Suppressor macrophage (primary cell): ENCODE measurements at places on chromosomes 4 and X.

GRCh38 chrX:53374222-53374820 lies 48.1 kb downstream of the SMC1A start:
- peak; percentile 86 for DNase-seq

- DNase-seq, result no peak
Observed at GRCh38 chrX:24241822-24242648, 71.8 kb downstream of the SUPT20HL2 start.

GRCh38 chr4:61911313-61911756 lies 711.2 kb downstream of the ADGRL3 start:
- DNase-seq, result no peak

GRCh38 chr4:101355246-101355645 lies 7.9 kb upstream of the PPP3CA start:
- no peak for DNase-seq

GRCh38 chrX:134865682-134866255 lies 125.0 kb upstream of the SMIM10 start:
- DNase-seq, result no peak

DNA sequence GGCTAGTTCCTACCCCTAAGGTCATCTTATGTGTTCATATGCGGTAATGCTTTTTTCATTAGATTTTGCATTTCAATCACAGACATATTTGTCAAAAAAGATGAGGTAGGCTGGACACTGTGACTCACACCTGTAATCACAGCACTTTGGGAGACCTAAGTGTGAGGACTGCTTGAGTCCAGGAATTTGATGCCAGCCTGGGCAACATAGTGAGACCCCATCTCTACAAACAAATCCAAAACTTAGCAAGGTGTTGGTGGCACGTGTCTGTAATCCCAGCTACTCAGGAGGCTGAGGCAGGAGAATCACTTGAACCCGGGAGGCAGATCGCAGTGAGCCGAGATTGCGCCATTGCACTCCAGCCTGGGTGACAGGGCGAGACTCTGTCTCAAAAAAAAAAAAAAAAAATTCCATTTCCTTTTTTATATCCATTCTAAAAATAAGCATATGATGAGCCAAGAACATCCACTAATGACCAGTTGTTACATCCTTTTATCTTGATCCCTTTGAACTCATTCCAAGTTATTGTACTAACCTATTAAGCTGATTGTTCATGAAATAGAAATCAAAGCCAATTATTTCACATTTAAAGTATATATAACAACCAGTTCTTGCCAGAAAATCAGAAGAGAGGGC lies 23.4 kb downstream of the PGAM4 start:
- DNase-seq, result peak; percentile 30

DNA sequence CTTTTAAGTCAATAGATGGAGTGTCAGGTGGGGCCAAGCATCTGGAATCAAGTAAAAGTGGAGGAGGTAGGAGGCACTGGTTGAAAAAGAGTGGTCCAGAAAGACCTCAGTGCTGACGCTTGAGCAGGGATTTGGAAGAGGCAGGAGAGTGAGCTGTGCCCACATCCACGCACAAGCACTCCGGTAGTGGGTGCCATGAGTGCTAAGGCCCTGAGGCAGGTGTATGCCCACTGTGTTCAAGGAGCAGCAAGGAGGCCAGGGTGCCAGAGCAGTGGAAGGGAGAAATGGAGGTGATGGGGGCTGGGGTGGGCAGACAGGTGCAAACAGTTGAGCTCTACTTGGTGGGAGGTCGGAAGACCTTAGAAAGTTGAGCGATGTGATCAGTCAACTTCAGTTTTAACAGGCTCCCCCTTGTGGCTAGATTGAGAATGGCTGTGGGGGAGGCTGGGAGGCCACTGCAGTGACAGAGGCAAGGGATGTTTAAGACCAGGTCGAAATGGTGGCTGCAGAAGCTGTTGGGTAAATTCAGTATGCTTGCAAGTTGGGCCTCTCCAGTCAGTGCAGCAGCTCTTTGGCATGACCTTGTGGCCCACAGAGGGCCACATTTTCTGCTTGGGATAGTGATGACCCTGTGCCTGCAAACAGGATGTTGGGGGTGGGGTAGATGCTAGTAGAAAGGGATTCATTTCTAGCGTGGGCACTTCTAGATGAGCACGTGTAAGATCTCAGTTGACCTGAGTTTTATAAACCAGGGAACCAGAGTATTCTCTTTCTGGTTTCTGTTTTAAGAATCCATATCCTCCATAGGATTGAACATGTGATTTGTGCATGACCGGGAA lies 12.7 kb downstream of the TKTL1 start:
- DNase-seq, result peak; percentile 77

DNA sequence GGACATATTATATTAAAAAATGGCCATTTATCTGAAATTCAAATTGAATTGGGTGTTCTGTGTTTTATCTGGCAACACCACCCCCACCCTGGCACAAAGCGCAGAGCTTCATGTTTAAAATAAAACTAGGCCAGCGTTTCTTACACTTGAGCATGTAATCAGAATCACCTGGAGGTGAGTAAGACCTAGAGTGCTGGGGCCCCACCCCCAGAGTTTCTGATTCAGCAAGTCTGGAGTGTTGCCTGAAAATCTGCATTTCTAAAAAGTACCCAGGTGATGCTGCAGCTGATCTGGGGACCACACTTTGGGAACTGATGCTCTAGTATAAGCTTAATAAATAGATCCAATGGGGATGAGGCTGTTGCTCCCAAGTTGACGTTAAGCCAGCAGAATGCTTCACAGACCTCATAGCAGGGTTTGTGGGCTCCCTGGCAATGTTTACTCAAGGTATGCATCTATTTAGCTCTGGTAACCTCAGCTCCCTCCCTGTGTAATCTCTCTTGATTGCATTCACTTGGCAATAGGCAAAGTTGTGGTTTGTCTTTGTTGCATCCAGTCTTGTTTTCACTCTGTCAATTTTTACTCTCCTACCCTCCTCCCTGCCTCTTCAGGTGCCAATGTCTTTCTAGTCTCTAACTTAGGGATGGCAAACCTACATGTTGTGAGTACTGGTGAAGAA lies 99.8 kb upstream of the TEX13D start:
- DNase-seq, result no peak

- peak; percentile 63 for DNase-seq
Observed at GRCh38 chrX:119622356-119623232, 16.4 kb upstream of the NKRF start.

DNA sequence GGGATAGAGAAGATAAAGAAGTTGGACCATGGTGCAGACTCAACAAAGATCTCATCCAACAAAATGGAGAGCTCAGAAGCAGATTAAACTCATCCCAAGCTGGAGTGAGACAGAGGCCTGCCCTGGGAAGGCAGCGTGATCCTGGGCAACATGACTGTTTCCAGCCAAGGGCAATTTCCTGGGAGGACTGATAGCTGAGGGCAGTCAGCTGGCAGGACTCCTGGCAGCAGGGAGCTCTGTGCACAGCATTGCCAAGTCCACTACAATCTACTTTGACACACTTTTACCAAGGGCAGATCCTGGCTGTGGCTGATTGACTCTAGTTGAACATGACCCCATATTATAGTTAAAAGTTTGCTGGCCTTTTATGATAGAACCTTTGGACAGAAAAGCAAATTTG lies 357.3 kb upstream of the RASGEF1B start:
- no peak for DNase-seq

DNA sequence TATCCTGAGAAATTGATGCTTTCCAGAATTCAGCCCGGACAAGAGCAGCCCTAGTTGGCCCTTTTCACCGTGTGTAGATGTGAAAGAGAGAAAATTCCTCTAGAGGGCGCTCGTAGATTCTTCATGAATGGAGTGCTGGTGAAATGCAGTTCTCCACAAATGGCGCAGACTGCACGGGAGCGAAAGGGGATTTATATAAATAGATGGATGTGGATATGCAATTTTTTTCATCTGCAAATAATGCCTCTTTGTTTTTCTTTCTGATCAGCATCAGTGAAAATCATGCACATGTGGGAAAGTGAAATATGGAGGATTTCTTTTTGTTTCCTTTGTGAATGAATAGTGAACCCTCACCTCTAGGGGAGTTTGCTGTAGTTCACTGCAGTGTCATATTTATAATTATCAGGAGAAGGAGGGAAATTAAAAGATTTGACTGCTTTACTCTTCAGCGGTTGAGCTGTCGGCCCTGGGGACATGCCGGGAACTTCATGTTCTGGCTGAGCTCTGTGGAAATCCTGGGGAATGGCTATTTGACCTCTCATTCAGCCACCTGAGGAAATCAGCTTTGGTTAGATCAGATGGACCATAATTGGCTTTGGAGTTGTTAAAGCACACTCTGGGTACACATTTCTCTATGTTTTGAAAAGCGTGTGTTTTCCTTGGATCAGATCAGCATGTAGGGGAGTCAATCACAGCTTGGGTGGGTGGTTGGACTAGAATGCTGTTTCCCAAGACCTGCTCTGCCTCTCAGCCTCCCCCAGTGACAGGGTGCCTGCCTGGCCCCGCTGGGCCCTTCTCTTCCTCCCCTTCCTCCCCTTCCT lies 115.0 kb upstream of the SHISA3 start:
- peak; percentile 74 for DNase-seq

GRCh38 chr4:106344647-106344970 lies 24.0 kb downstream of the GIMD1 start:
- DNase-seq, result no peak

GRCh38 chr4:105059337-105059736 lies 87.3 kb upstream of the TET2 start:
- DNase-seq, result peak; percentile 69

DNA sequence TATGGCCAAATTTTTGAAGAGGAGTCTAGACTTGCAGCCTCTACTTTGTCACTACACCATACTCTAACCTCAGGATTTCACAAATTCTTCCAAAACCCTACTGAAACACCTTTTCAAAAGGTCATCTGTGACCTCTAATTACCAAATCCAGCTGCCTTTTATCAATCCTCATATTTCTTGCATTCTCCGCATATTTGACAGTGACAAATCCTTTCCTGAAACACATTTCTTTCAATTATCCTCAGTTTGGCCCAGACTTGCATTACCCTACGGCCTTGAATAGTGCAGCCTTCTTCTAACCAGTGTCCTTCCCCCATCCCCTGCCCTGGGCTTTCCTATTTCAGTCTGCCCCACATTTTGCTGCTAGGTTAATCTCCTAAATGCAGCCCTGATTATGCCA lies 25.5 kb downstream of the MID2 start:
- DNase-seq, result no peak

- DNase-seq, result no peak
Observed at GRCh38 chr4:185416955-185417354, 8.8 kb downstream of the UFSP2 start.

GRCh38 chr4:115484479-115484878 lies 371.1 kb upstream of the NDST4 start:
- DNase-seq, result no peak

DNA sequence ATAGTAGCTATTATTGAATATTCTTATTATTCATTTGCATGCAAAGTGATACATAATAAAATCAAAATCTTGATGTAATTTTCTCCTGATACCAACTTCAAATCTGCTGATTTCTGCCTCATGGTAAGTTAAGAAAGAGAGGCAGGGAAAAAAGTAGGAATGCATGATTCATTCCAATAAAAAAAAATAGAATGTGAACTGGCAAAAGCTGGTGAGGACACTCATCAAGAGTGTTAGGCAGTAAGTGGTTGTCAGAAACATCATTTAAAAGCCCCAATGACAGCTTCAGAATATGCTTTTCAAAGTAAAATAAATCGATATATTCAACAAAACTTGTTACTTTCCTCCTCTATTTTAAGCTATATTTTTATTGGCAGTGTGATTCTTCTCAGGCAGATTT lies 979.1 kb downstream of the TECRL start:
- DNase-seq, result no peak

- DNase-seq, result no peak
Observed at GRCh38 chr4:114132830-114133229, 153.4 kb upstream of the ARSJ start.

GRCh38 chrX:30504309-30504708 lies 73.3 kb downstream of the TASL start:
- DNase-seq, result peak; percentile 48

DNA sequence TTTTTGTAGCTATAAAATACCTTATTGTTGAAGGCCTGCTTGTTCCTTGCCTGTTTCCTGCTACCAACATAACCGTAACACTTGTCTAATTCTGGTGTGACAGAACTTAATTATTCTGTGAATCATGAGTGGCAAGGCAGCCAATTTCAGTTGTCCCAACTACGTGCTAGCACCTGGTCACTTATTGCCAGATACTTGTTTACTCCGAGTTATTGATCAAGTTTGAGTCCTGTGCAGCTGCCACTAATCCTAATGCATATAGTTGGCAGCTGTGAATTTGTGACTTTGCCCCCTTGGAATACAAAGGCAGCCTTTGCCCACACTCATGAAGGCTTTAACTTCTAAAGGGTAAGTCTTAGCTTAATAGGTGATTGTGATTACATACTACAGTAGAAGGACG lies 7.8 kb upstream of the RNF128 start:
- DNase-seq, result no peak

GRCh38 chrX:23978491-23978890 lies 48.5 kb downstream of the KLHL15 start:
- no peak for DNase-seq

DNA sequence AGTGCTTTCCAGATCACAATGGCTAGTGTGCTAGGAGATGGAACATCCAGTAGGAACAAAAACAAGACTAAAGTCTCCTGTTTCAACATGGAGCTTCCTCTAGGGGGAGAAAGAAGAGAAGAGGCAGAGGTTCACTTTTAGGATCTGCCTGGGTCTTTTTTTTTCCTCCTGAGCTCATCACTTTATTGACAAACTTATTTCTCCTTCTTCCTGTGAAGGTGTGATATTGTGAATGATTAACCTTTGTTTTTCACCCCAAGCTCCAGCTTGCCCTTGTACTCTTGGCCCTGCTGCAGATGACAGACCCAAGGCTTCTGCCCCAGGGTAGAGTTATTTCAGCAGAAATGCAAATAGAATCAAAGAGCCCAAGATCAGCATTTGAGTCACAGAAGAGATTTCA lies 13.5 kb downstream of the PAGE4 start:
- DNase-seq, result no peak

GRCh38 chrX:73916931-73917667 lies 354.1 kb downstream of the CHIC1 start:
- DNase-seq, result no peak
